ENCODE measurements at places on chromosomes 3 and 15.
A peak's percentile ranks its signal among the peaks of the same experiment; 100 is the strongest.

- peak; percentile 35 for ATAC-seq
Observed at GRCh38 chr3:47573190-47574172, 5.2 kb downstream of the CSPG5 start.

GRCh38 chr3:109242187-109242523 lies 74.2 kb downstream of the DPPA2 start:
- no peak for ATAC-seq

GRCh38 chr3:48112813-48113212 lies 75.4 kb downstream of the CDC25A start:
- no peak for ATAC-seq

DNA sequence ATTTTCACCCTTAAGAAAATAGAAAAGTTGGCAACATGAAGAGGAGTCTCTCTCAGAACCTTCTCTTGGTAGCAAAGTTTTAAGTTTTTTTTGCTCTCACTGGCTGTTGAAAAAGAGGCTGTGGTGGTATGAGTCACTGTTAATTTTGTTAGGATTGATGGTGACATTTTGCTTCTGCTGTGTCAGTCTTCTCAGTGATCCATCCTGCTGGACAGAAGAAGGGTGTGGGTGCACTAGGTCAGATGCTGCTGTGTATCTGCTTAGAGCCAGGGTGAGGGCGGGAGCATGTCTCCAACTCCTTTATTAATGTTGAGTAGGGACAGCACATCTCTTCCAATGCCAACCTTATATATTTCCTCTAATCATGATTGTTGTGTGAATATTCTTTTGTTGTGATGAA lies 369.5 kb downstream of the FEZF2 start:
- ATAC-seq: peak; percentile 31

- no peak for ATAC-seq
Observed at GRCh38 chr3:193909387-193909786, 226.6 kb upstream of the HES1 start.

- peak; percentile 26 for ATAC-seq
Observed at GRCh38 chr3:94162700-94163099, 99.8 kb downstream of the NSUN3 start.

- no peak for ATAC-seq
Observed at GRCh38 chr3:119018690-119019463, 15.8 kb downstream of the IGSF11 start.

DNA sequence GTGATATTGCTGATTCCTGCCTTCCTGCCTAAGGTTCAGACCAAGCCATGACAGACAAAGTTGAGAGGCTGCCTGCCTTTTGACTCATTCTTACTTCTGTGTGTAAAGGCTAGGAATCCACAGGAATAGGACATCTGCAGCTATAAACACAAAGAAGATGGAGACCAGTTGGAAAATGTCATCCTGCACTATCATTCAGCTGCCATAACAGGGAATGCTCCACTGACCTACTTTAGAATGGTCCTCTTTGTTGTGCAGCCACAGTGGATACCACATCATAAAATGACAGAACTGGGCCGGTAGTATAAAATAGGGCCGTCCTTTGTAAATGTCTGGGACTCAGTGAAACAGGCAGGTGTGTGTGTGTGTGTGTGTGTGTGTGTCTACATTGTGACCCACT lies 75.1 kb downstream of the STAC start:
- no peak for ATAC-seq

GRCh38 chr3:16101295-16102186 lies 72.9 kb upstream of the GALNT15 start:
- ATAC-seq: no peak

All from motor neuron (in vitro differentiated cells).